ENCODE measurements at places on chromosomes 12 and 14. TPM values are rescaled to one million over a fixed set of nuclear protein-coding genes. Genes with fewer than 3 reads are reported as not detected.

DNA sequence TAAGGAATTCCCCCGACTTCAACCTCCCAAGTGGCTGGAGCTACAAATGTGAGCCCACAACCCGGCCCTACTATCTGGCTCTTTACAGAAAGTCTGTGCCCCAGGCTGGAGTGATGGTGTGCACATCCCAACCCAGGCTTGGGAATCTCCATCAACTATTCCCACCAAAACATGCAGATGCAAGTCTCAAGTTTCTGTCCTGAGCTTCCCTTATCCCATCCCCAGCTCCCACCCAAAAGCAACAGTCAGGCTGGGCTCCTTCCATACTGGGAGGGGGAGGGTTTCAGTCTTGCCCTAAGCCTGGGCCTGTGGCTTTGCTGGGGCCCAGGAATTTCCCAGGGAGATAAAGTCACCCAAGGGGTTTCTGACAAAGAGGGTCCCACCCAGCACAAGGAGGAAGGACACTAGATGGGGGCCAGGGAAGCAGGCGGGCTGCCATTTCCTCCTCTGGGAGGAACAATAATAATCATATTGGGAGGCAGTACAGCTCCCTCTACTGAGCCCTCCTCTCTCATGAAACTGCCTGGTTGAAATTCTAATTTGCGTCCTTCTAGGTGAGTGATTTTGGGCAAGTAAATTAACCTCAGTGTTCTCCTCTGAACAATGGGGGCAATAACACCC, 8.0 kb downstream of the SLC8B1 start:
- no peak for DNase-seq

The PZP gene
- not detected for total RNA-seq

- DNase-seq: no peak
Measured at GRCh38 chr12:41520869-41521268, 332.7 kb downstream of the PDZRN4 start.

- no peak for DNase-seq
Measured at GRCh38 chr12:81231574-81232368, 153.9 kb downstream of the ACSS3 start.

The SMIM41 gene
- total RNA-seq: 0.31 TPM

- DNase-seq: no peak
Measured at GRCh38 chr14:71142375-71143038, 235.2 kb downstream of the PCNX1 start.

- DNase-seq: peak; percentile 17
Measured at GRCh38 chr12:70645494-70646317, 8.5 kb upstream of the PTPRB start.

- DNase-seq: no peak
Measured at GRCh38 chr12:27324530-27324929, 8.1 kb upstream of the BMAL2 start.

GRCh38 chr12:47988073-47989022, 15.9 kb downstream of the COL2A1 start:
- peak; percentile 60 for DNase-seq

DNA sequence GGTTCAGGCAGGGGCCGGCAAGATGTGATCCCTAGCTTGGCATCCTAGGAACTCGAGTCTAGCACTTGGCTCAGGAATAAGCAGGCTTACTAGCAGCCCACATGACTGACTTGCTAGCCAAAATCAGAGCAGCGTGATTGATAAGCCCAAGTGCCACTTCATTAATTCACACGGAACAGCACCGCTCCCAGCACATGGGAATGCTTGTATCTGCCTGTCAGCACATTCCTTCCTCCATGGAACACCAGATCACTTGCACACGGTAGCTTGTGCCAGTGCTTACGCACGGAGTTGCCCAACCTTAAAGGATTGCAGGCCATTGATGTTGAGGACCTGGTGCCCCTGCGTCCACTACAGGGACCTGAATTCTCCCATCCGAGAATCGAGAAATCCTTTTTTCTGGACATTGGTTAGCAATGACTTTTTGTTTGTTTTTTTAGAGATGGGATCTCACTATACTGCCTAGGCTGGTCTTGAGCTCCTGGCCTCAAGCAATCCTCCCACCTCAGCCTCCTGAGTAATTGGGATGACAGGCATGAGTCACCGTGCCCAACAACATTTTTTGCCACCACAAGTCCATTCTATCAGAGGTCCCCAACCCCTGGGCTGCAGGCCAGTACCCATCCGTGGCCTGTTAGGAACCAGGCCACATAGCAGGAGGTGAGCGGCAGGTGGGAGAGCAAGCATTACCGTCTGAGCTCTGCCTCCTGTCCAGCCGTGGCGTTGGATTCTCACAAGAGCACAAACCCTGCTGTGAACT, 30.6 kb upstream of the TSPAN9 start:
- DNase-seq: peak; percentile 41

DNA sequence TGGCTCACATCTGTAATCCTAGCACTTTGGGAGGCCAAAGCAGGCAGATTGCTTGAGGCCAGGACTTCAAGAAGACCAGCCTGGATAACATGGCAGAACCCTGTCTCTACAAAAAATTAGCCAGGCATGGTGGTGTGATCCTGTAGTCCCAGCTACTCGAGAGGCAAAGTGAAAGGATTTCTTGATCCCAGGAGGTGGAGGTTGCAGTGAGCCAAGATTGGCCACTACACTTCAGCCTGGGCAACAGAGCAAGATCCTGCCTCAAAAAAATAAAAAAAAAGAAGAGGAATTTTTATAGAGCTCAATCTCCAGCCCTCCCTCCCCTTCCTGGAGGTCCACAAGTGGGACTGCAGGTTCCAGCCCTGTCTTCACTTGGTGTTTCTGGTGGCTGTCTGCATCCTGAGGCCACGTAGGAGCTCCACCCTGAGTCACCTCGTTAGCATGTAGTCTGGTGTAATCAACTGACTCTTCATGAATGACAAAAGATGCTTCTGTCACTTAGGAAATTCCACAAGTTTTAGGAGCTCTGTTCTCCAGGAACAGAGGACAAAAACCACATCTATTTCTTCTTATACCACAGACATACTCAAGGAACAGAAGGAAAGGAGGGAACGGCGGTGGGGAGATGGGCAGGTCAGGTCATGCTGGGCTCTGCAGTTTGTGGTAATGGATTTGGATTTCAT, 16.2 kb downstream of the CCDC62 start:
- DNase-seq: no peak

DNA sequence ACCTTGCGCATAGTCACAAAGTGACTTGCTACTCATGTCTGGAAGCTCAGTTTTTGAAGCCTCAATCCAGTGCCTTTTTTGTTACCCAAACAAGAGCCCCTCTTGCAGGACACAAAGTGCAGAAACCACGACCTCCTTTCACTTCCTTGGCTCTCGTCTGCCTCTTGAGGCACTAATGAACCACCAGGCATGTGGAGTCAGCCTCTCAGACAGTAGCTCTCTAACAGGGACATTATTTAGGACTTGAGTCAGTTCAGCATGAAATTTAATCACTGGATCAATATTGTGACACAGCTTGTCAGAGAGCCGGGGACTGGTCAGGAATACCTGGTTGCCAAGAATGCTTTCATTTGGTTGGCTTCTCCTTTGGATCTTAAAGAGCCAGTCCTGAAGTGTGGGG, 46.7 kb downstream of the HSPB8 start:
- no peak for DNase-seq

Measured in H1 (cell line).